Ecto neural progenitor cell (in vitro differentiated cells): ENCODE measurements at places on chromosomes 6 and 20.

- DNase-seq = no peak
These were observed 10.5 kb upstream of the RSPO4 start for GRCh38 chr20:1012359-1013168.

DNA sequence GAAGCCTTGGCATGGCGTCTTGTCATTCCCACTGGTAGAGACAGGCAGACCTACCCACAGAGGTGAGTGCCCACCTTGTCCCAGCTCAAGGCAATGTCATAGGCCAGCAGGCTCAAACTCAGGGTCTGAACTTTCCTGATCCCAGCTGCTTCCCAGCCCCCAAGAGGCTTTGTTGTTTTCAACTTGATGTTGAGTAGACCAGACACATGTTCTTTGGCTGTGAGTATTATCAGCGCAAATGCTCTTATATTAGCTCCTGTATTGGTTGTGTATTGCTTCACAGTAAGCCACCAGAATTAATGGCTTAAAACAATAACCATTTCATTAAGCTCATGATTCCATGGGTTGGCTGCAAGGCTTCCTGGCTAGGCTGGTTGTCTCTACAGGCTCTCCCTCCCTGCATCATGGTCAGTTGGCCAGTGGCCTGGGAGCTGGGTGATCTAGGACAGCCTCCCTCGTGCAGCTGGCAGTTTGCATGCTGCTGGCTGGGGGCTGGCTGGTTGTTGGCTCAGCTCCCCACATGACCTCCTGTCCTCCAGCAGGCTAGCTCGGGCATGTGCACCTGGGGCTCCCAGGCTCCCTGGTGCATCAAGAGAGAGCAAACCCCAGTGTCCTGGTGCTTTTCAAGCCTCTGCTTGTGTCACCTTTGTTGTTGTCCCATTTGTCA lies 21.6 kb downstream of the TOX2 start:
- DNase-seq = no peak

- DNase-seq = no peak
These were observed 9.9 kb downstream of the SMOC2 start for GRCh38 chr6:168450917-168451316.

DNA sequence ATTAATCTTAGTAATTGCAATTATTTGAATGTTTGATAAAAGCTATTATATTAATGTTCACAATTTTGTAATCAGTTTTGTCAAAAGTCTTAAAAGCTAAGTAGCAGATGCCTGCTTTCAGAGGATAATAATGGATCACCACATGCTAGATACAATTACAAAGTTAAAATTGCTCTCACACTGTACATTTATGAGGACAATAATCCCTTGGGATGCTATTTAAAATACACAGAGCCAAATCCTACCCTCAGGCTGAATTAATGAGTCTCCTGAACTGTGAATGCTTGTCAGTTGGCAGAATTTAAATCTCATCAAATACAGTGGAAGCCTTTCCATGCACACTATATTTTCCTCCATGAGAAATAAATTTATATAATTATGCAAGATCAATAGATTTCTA lies 153.3 kb upstream of the SYNCRIP start:
- DNase-seq = no peak

GRCh38 chr20:51833326-51833725 lies 31.0 kb upstream of the SALL4 start:
- no peak for DNase-seq
